ENCODE measurements at places on chromosomes 16 and 17.

DNA sequence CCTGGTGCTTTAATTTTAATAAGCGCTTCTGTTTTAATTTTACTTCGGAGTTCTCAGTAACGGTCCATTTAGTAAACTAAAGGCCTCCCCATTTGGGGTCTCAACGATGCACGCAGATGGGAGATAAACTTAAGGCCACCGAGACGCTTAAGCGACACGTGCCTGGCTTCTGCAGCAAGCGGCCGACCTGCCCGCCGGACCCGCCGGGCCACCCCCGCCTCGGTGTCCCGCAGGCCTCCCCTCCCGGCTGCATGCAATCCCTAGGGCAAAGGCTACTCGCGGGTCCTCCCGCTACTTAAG is 592 bp downstream of the GCSH start:
- no peak for DNase-seq

- DNase-seq, result no peak
Observed at GRCh38 chr17:37677021-37677420, 33.8 kb upstream of the DDX52 start.

- no peak for DNase-seq
Observed at GRCh38 chr16:80433623-80434022, 107.2 kb upstream of the DYNLRB2 start.

DNA sequence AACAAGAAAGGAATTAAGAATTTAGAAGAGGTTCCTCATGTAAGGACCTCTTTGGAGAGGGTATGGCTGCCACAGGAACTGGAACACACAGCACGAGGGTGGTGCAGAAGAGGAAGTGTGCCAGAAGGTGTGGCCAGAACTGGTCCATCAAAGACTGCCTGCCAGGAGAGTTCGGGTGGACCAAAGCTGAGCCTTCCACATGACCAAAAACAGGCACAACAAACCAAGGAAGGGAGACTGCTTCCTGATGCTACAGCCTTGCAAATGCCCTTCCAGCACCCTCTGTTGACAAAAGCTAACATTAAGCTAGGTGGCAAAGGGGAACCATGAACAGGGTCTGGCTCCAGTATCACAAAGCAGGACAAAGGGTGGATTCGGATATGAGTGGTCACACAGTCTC is 125.8 kb upstream of the TMEM97 start:
- DNase-seq, result no peak

DNA sequence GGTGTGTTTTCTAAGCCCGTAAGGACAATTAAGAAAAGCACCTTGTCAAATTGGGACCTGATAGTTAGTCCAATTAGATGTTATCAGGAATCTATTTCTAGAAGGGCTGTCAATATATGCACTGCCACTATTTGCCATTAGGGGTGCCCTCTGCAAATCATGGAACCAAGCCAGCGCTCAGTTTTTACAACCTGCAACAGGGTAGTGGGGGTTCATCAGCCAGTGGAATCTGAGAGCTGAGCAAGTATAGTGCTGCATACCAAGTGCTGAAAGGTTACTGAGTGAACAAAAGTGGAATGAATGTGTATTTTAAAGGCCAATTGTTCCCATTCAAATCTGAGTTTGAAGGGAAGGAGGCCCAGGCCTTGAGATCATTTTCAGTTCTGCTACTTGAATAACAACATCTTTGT is 10.4 kb downstream of the PRR11 start:
- peak; percentile 31 for DNase-seq

- no peak for DNase-seq
Observed at GRCh38 chr16:621526-622105, 9.2 kb upstream of the WFIKKN1 start.

DNA sequence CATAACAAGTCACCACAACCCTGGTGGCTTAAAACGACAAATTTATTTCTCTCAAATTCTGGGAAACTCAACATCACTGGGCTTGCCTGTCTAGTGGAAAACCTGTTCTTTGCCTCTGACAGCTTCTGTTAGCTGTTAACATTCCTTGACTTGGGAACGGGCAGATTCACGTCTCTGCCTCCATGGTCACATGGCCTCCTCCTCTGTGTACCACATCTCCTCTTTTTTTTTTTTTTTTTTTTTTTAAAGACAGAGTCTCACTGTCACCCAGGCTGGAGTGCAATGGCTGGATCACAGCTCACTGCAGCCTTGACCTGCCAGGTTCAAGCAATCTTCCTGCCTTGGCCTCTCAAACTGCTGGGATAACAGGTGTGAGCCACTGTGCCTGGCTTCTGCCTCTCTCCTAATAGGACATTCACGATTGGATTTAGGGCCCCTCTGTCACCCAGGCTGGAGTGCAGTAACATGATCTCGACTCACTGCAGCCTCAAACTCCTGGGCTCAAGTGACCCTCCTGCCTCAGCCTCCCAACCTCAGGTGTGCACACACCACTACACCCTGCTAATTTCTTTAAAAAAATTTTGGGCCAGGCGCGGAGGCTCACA is 11.7 kb upstream of the LLGL1 start:
- no peak for DNase-seq

DNA sequence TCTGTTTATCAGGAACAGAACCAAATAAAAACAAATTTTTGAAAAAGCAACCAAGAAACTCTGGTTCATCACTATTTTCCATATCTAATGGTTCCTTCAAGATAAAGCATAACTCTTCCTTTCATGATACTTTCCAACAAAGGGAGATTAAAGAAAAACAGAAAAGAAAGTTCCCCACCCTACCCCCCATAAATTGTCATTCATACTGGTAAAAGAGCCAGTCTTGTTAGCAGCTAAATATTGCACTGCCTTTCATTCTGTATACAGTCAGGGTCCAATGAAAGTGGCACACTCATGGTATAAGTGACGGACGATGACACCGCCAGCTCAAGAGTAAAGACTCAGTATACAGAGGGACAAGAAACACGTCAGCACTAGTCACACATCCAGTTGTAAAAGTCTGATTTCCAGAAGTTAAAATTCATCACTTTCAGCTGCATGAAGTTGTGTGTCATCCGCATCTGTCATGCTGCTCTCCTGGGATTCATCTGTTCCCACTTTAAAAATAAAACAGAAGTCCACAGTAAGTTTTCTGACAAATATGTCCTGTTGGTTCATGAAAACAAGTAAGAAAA is 68.5 kb downstream of the CDC27 start:
- no peak for DNase-seq

DNA sequence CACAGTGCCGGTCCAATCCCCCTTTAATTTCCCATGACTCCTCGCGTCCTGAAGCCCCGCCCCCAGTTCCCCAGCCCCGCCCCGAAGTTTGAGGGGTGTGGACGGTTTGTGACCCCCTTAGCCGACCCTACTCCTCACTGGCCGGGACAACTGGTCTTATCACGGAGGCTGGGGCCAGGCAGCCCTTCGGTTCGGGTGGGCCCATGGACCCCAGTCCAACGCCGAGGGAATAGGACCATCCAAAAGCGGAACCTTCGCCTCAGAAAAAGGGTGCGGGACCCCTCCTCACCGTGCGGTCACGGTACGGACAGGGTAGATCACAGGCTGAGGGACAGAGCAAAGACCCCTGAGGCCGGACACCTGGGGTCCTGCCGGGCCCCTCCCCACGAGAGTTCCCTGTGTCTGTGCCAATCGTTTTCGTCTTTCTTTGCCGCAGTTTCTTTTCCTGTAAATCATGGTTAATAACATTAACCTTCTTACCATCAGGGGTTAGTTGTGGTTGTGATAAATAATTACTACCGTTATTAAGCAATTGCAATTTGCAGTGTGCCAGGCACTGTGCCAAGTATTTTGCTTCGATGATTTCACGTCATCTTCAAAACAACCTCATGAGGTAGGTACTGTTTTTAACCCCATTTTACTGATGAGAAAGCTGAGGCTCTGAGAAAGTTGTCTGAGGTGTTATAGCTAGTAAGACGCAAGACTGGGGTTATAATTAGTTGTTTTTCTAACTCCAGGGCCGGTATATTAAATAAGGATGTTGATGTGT is 543 bp downstream of the TMUB2 start:
- peak; percentile 68 for DNase-seq

Data from GM19239 (cell line).